CD4-positive, alpha-beta T cell (primary cell): ENCODE measurements at places on chromosomes 1 and 21.

DNA sequence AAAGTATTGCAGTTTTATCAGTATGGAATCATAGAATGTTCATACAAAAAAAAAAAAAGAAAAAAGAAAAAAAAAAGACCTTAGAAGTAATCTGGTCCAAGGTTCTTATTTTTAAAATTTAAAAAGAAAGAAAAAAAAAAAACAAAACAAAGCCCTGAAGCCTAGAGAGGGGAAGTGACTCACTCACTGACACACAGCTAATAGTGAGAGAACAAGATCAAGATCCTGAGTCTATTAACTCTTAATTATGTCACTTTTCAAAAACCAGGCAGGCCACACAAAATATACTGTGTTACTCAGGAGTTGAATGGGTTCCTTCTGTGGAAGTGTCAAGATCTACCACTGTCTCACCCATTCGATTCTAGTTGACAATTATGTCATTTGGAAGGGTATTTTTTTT is 433.9 kb upstream of the DAB1 start:
- no peak for DNase-seq

GRCh38 chr1:248696261-248696660 is 6.3 kb downstream of the OR14I1 start:
- DNase-seq: peak; percentile 10

GRCh38 chr21:44428281-44428960 is 26.9 kb upstream of the LRRC3 start:
- DNase-seq: peak; percentile 27

DNA sequence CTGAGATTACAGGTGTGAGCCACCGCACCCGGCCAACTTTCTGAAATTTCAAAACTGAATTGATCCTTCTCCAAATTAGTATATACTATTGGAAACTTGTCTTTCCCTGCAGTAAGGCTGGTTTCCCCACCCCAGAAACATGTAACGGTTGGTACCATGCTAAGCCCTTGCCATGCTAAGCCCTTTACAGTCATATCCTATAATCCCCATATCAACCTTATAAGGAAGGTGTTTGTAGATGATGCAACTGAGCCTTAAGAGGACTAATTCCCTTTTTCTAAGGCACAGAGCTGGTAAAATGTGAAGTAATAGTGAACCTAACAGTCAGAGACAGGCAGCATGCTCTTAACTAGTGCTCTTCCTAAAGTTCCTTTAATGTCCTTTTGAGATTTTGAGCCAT is 413.7 kb downstream of the DISC1 start:
- no peak for DNase-seq

DNA sequence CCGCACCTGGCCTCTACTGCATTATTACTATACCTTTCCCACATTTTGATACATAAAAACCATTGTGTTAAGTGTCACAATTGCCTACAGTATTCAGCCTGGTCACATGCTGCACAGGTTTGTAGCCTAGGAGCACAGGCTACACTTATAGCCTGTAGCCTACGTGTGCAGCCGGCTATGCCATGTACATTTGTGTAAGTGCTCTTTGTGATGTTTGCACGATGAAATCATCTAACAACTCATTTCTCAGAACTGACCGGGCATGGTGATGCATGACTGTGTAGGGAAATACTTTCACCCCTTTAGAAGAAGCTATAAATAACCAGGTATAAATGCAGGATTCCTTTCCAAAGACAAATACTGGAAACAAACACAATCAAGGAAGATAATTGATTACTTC is 12.1 kb downstream of the ERG start:
- no peak for DNase-seq

DNA sequence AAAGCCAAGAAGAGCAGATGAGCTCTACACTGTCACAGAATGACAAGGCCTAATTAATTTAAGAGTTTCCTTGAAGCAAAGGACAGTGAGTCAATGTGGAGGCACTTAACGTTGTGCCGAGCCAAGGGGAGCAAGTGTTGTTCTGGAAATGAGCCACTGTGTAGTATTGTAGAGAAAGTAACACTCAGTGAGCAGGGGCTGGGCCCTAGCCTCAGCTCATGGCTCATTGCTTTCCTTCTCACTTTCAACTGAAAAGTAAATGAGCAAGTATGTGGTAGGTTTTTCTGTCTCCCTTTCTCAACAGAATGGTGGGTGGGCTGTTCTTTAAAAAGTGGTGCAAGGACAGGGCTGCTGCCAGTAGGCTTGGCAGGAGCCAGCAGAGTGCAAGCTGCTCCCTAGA is 11.8 kb upstream of the KIAA0040 start:
- no peak for DNase-seq

DNA sequence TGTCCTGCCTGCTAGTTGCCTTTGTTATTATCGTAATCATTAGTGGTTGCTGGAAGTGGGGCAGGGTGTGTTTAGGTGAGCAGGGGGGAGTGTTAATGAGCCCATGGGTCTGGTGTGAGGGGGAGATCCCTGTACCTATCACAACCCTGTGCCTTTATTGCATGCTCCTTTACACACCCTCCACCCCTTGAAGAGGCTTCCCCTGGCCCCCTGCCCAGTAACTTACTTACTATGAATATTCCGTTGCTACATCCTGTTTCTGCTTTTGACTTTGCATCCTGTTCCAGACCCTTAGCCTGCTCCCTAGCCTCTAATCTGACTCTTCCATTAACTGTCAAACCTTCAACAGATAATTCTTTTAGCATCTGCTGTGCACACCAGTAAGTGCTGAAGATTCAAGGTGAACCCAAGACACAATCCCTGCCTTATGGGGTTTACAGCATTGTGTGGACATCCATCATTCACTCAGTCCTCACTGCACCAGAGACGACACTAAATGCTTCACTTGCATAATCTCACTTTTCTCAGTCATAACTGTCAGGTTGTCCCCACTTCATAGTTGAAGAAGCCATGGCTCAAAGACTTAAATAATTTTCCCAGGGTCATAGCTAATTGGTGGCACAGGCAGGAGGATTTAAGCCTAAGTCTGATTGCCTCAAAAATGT is 47.9 kb downstream of the CDC7 start:
- DNase-seq: peak; percentile 25

DNA sequence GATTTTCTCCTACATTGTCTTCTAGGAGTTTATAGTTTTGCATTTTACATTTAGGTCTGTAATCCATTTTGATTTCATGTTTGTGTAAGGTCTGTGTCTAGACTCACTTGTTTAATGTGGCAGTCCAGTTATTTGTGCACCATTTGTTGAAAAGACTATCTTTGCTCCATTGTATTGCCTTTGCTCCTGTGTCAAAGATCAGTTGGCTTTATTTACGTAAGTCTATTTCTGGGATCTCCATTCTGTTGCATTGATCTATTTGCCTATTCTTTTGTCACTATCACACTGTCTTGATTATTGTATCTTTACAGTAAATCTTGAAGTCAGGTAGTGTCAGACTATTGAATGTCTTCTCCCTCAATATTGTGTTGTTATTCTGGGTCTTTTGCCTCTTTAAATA is 49.7 kb upstream of the RGS2 start:
- no peak for DNase-seq

GRCh38 chr1:67683316-67683715 is 1.7 kb upstream of the GADD45A start:
- no peak for DNase-seq

DNA sequence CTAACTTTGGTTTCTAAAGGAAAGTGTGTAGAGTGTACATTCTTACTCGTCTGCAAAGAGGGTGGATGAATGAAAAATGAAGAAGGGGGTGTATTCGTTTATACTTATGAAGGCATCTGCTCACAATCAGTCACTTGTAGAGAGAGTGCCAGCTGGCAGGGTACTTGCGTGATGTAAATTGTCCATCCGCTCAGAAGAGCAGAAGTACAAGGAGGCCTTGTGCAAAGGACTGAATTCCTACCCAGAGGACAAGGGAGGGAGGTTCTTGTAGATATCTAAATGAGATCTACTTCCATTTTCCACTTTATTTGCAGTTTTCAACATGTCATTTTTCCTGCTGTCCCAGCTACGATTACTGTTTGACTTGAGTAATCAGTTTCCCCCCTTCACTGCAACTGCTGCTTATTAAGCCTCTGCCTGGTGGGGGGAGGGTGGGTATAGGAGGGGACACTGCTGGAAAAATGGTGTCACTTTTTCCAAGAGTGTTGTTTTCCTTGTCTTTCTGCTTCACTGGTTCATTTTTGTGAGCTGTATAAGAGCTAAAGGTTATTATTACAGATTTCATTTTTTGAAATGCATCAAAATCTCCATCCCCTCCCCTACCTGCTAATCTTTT is 67.3 kb downstream of the LAMC1 start:
- no peak for DNase-seq

- no peak for DNase-seq
Observed at GRCh38 chr1:64470665-64471217, 812 bp downstream of the CACHD1 start.

- peak; percentile 92 for DNase-seq
Observed at GRCh38 chr1:66282343-66282852, 251.6 kb upstream of the SGIP1 start.

DNA sequence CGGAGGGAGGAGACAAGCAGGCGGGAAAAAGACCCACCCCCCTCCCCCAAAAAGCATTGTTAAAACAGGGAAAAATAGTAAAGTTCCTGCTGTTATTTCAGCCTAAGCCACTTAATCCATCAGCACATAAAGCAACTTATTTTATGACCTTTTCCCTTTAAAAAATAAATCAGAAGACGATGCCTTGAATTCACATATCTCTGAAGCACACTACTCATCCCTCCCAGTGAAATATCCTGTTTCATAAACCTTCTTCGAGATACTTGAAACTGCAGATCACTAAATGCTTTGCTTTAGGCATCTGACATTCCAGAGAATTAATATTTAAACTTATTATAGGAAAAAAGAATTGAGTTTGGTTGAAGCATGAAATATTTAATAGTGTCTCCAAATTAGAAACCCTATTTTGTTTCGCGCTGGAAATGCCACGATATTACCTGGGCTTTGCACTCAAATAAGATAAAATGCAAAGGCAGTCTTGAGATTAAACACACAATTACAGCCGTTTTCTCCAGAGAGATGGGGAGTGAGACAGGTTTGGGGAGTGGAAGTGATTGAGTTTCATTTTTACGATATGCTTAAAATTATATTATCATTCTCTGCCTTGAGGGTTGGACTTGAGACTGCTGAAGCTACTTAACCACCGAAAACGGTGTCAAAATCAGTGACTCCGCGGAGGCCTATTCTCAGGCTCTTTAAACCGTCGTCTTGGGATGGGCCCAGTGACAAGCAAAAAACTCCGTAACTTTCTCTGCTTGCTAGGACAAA is 9.3 kb downstream of the GLIS1 start:
- no peak for DNase-seq

DNA sequence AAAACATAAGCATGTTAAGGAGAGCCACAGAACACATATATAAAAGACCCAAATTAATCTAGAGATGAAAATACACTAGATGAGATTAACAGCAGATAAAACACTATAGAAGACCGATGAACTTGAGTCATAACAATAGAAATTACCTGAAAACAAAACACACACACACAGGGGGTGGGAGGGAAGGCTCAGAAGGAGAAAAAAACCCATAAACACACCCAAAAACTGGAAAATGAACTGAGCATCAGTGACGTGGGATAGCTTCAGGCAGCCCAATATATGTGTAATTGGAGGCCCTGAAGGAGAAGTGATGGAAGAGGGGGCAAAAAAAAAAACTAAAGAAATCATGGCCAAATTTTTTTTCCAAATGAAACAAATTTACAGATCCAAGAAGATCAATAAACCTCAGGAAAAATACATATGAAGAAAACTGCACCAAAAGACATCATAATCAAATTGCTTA is 11.4 kb downstream of the ALDH9A1 start:
- DNase-seq: no peak

GRCh38 chr1:21781815-21782348 is 1.1 kb downstream of the USP48 start:
- DNase-seq: no peak

- no peak for DNase-seq
Observed at GRCh38 chr1:240888039-240888786, 276.3 kb upstream of the GREM2 start.

GRCh38 chr1:28516518-28516956 is 10.7 kb downstream of the RCC1 start:
- no peak for DNase-seq

DNA sequence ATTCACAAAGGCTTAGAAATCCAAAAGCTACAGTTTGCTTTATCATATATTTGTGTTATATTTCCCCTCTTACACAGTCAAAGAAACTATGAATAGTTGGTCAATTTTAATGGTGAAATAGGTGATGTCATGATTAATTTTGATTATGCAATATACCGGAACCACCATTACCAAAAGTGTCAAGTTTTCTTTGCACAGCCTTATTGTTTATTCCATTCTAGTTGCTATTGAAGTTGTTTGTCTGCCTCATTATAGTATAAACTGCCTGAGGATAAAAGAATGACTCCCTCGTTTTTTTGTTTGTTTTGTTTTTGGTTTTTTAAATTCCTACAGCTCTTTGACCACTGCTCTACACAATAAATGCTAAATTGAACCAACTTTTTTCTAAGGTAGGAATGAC is 690.6 kb upstream of the ZP4 start:
- DNase-seq: no peak

DNA sequence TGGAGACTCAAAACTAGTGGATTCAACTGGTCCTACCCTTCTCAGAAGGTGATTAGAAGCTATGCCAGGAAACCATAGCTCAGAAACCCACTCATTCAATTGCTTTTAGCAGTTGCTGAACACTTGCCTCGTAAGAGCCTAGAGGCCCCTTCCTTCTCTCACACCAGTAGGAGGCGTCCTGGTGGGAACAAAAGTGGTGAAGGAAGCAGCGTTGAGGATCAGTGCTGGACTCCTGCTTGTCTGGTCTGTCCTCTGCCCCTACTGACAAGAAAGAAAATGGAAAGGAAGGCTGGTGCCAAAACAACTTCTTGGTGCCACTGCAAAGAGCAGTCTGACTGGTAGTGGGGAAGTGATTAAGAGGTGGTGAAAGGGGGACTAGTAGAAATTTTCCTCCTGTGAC is 269.7 kb downstream of the LMO4 start:
- DNase-seq: no peak

DNA sequence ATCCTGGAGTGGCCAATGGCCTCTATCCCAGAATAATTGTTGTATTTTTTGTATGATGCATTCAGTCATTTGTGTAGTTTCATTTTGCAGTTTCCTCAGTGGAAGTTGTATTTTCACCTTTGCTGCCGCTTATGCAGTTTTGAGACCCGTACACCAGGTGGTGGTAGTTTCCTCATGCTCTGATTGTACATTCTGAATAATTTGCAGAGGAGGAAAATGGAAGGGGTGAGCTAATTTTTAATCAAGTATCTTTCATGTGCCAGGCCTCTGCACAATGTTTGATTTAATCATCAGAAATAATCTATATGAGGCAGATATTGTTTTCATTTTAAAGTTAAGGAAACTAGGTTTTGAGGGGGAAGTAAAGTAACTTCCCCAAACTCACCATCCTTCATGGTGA is 29.5 kb downstream of the HLX start:
- DNase-seq: no peak

DNA sequence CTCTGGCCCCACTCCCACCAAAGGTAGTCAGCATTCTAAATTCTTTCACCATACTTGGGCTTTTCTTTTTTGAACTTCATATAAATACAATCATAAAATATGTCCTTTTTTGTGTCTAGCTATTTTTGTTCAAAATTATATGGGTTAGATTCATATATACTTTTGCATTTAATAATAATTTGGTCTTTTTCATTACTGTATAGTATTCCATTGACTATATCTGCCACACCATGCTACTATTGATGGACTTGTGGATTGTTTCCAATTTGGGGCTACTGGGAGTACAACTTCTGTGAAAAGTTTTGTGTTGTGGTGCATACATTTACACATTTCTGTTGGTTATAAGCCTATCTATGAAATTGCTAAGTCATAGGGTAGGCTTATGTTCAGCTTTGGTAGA is 85.7 kb downstream of the GLUL start:
- no peak for DNase-seq
